ENCODE measurements at places on chromosomes 7 and 10. TPM values are rescaled to one million over a fixed set of nuclear protein-coding genes. Genes with fewer than 3 reads are reported as not detected.

Gene NODAL
- not detected for total RNA-seq

Gene OR2A42
- total RNA-seq, result not detected

Gene ZNF783
- total RNA-seq, result 7.2 TPM

Gene MYOZ1
- not detected for total RNA-seq

Gene NACAD
- 0.22 TPM for total RNA-seq

Gene GHRHR
- total RNA-seq, result not detected

Gene HOGA1
- 0.76 TPM for total RNA-seq

Gene SPDYE8
- total RNA-seq, result not detected

Gene GPRIN2
- total RNA-seq, result 37.6 TPM

Gene PNLIPRP3
- not detected for total RNA-seq

Gene RADIL
- total RNA-seq, result 2.8 TPM

Gene METTL27
- 11.5 TPM for total RNA-seq

Gene GRID2IP
- not detected for total RNA-seq

Gene TMEM243
- 27.4 TPM for total RNA-seq

Gene JAZF1
- 5.5 TPM for total RNA-seq
